SK-N-DZ (cell line): ENCODE measurements at places on chromosomes 12 and 14.

DNA sequence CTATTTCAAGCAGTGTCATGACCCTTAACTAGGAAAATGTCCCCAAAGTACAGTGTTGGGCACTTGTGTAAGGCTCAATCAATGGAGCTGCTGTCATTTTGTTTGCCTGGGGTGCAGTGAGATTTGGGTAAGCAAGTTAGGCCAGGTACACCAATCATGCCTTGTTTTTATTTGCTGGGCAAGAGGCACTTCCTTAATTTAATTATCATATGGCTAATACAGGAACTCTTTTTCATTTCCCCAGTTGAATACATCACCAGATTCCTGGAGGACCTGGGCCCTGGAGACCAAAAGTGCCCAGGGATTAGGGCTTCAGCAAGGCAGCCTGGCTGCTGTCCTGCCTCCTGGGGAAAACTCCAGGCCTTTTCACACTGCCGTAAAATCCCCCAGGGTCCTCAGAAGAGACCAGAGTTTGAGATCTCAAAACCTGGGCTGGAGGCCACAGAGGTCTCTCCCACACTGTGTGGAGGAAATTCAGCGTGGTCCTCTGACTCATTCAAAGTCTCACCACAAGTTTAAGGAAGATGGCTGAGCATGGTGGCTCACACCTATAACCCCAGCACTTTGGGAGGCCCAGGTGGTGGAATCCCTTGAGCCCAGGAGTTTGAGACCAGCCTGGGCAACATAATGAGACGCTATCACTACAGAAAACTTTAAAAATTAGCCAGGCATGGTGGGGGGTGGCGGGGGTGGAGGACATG lies 28.4 kb upstream of the FOXN3 start:
- no peak for DNase-seq

DNA sequence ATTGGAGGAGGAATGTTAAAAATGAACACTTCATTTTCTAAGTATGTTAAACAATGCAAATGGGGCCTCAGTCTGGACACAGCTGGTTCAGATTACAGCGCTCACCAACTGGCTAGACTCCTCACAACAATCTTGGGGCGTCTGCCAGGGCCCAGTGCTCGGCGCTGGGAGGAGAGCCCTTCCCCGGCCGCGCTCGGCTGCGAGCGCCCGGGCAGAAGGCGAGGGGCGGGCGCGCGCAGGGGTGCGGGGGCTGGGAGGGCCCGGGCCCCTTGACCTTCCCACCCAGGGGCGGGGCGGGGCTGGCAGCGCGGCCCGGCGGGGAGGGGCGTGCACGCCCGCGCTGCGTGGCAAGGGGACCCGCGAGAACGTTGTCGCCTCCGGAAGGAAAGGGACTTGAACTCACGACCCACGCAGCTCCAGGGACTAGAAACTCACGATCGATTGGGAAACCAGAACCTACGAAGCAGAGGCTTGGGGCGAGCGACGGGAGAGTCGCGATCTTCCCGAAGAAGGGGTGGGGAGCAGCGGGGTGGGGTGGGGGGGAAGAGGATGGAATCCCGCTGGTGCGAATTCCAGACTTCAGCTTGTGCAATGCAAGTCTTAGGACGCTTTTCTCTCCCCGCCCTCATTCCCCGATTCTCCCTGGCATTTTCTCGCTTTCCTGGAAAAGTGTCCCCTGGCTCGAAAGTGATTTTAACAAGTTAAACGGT lies at the start of gene FBLN5:
Gene FBLN5 (minus strand): TSS at position 220 of the 710 bp plus-strand sequence. CDS start 465 bp downstream, outside the sequence.
- no peak for DNase-seq

DNA sequence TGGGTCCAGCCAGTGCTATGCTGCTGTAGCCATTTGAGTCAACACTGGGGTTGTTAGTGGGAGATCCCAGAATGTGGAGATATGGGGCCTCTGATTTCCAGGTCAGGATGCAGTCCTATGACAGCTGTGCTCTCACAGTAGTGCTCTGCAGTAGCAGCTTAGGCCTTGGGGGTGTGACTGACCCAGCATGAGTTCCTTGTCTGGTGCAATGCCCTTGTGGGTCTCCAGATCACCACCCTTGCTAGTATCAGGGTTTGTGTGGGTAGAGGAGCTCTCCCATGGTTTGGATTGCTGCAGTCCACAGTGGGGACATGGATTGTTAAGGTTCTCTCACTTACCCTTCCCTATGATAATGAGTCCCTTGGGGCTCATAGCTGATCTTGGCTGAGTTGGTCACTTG lies 113.7 kb downstream of the RAD51B start:
- DNase-seq: no peak

DNA sequence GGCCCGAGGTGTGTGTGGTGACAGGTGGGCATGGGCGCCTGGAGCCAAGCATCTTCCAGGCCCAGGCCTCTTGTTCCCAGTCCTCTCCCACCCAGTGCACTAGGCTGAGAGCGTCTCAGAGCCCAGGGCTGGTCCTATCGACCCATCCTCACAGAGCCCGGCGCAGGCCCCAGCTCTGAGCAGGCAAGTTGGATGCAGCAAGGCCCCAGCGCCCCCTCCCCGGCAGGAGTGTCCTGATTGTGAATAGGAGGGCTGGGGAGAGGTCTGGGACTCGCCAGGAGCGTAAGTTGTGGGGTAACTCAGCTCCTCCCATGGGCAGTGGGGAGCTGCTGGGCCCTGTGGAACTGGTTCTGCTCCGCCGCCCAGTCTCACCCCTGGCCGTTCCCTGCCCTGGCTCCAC lies 26.3 kb downstream of the CALM1 start:
- DNase-seq: no peak

- no peak for DNase-seq
Measured at GRCh38 chr12:5165296-5165970, 121.8 kb downstream of the KCNA5 start.

DNA sequence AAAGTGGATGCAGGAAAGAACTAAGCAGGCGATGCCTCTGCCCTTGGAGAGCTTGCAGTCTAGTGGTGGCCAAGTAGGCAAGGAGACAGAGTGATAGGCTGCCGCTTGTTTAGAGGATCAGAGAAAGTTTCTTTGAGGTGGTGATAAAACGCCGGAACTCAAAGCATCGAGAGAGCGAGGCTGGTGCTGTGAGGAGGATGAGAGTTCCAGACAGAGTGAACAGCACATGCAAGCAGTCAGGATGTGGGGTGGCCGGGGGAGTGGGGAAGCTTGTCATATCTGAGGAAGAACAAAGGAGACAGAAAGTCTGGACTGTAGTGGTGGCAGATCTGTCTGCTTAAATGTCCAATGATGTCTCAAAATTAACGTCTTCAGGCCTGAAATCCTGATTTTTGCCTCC lies 319.7 kb downstream of the SNAPC1 start:
- DNase-seq: no peak

- no peak for DNase-seq
Measured at GRCh38 chr14:42140001-42140400, 533.3 kb downstream of the LRFN5 start.

DNA sequence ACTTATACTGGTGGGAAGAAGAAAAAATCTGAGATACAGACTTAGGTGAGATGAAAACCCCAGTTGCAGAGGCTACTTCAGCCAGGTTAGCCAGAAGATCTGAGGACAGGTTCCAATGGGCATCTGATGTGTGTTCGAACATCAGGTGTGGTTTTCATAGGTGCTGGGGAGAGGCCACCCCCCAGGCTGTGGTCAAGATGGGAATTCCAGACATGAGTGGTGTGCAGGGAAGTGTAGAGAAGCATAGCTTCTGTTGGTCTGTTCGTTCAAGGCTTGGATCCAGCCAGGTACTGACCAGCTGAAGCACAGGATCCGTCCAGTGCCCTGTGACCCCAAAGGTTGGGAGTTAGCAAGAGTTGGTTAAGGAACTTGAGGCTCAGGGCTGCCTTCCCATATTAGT lies 85.5 kb downstream of the SSPN start:
- no peak for DNase-seq

DNA sequence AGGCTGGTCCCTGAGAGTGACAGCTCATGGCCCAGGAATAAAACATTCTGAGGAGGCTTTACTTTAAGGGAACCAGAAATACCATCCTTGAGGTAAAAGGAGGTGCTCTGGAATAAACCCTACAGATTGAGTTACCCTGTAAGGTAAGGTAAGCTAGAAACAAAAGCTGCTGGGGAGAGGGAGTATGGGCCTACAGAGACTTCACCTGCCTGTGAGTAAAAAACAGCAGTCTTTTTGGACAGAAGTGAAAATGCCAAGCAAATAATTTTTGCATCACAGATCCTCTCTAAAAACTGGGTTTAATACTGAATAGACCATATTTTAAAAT lies 41.2 kb downstream of the CORO1C start:
- no peak for DNase-seq

GRCh38 chr14:50828721-50829488 lies 2.1 kb downstream of the NIN start:
- DNase-seq: no peak

- no peak for DNase-seq
Measured at GRCh38 chr12:81080431-81080983, 2.6 kb downstream of the ACSS3 start.

DNA sequence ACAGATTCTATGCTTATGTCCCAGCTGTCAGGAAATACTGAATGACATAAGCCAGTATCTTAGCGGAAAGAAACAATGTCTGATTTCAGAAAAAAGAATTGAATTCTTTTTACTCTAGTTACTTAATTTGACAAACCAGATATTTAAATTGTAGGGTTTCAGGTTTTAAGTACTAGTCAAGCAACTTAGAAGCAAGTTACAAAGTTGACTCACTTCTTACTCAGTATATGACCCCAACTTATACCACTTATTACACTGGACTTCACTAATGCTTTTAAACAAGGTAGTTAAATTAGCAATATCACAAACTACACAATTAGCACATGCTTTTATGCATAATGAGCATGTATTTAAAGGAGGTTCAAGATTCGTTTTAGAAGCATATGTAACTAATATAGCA lies 7.1 kb downstream of the GMFB start:
- DNase-seq: no peak

DNA sequence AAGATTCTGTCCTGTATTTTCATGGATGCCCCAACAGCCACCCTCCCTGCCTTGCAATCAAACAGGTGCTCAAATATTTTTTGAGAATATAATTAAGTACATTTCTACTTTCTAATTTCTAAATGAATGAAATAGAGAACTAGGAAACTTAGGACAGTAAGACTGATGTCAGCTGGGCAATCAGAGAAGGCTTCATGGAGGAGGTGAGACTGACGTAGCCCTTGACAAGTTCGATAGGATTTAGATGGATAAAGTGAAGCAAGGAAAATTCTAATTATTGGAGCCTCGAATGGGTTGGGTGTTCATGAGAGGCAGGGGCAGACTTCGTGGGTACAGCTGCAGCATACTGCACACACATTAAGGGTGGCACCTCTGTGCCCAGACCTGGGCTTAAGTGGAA lies 36.0 kb downstream of the NINJ2 start:
- no peak for DNase-seq

- DNase-seq: no peak
Measured at GRCh38 chr14:102891556-102891955, 30.9 kb upstream of the AMN start.

DNA sequence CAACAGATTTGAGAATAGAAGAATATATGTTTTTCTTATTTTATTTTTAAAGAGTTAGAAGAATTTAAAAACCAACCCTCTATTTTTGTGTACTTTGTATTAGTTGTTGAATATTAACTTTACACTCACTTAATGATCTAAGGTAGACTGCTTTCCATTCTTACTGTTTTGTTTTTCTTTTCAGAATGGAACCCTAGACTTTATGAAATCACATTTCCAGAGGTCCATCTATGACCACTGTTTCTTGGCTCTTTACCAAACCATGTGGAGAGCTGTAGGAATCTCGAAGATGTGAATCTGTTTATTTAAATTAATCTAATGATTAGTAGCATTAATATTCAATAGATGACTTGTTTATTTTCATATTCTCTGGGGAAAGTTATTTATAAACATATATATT lies 7.2 kb upstream of the PIK3C2G start:
- DNase-seq: no peak

DNA sequence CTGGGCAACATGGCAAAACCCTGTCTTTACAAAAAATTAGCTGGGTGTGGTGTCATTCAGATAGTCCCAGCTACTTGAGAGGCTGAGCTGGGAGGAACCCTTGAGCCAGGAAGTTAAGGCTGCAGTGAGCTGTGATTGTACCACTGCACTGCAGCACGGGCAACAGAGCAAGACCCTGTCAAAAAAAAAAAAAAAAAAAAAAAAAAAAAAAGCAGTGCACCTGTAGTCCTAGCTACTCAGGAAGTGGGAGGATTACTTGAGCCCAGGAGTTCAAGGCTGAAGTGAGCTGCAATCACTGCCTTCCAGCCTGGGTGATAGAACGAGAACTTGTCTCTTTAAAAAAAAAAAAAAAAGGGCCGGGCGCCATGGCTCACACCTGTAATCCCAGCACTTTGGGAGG lies 5.6 kb downstream of the REM2 start:
- DNase-seq: no peak

DNA sequence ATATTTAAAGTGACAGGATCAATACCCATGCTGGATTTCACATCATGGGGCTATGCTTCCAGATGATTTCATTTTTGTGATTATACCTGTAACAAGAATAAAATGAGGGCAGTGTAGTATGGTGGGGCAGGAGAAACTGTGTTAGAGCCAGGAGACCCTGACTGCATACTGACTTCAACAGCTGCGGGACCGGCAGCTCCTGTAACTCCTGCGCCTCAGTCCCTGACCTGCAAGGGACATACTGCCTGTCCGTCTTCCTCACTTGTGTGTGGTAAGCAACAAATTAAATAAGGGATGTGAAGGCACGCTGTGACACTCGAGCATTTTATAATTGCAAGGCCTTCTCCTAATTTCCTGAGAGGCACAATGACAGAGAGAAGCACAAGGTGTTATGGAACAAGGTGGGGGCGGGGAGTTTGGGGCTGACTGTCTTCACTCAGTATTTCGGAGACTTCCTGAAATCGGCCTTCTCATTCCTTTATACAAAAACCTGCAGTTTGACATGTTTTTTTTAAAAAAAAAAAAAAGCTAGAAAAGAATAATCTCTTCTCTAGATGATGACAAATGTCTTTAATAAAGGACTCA lies 164.2 kb downstream of the TTC7B start:
- DNase-seq: no peak

GRCh38 chr14:104283197-104284106 lies 145.1 kb downstream of the KIF26A start:
- DNase-seq: no peak
